ENCODE measurements at places on chromosomes 13 and 19. TPM values are rescaled to one million over a fixed set of nuclear protein-coding genes. Genes with fewer than 3 reads are reported as not detected.

MADCAM1 gene
- total RNA-seq, result not detected

CD70 gene
- 0.46 TPM for total RNA-seq

GFY gene
- total RNA-seq, result not detected

FAM83E gene
- 0.08 TPM for total RNA-seq

PTH2 gene
- not detected for total RNA-seq

ZNF543 gene
- total RNA-seq, result 4.7 TPM

B3GNT3 gene
- 13.7 TPM for total RNA-seq

UBXN6 gene
- 74.0 TPM for total RNA-seq

SPC24 gene
- 14.7 TPM for total RNA-seq

NR2C2AP gene
- total RNA-seq, result 27.3 TPM

KIR3DL1 gene
- not detected for total RNA-seq

IQCN gene
- total RNA-seq, result not detected
